ENCODE measurements at places on chromosomes 13 and 19.
A peak's percentile ranks its signal among the peaks of the same experiment; 100 is the strongest.

DNA sequence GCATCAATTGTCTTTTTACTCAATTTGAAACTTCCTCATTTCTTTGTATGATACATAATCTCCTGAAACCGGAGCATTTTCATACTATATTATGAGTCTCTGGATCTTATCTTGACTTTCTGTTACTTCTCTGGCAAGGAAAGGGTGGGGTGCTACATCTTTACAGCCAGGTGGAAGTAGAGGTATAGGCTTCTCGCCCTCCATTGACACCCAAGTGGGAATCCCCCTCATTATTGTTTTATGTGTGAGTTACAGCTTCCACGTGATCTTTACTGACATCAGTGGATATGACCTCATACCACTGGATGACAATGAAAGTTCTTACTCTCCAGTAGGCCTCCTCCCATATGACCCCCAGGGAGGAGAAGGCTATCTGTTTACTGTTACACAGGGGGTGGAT, 262.1 kb upstream of the DACH1 start:
- DNase-seq, result no peak

DNA sequence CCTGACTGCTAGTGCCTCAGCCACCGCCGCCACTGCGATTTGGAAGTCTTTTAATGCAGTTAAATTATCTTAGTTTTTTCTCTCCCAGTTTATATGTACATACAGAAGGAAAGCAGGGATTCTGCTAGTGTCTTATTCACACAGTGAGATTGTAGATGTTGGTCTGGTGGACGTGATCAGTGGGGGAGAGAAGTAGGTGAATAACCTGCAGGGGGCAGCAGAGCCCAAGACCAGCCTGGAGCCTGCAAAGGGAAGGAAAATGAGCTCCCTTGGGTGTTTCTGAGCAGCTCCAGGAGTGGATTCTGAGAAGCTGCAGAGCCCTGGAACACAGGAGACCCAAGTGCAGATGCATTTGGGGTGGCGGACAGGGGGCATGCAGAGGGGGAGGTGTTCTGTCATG, 26.3 kb downstream of the ZNF844 start:
- peak; percentile 48 for DNase-seq

DNA sequence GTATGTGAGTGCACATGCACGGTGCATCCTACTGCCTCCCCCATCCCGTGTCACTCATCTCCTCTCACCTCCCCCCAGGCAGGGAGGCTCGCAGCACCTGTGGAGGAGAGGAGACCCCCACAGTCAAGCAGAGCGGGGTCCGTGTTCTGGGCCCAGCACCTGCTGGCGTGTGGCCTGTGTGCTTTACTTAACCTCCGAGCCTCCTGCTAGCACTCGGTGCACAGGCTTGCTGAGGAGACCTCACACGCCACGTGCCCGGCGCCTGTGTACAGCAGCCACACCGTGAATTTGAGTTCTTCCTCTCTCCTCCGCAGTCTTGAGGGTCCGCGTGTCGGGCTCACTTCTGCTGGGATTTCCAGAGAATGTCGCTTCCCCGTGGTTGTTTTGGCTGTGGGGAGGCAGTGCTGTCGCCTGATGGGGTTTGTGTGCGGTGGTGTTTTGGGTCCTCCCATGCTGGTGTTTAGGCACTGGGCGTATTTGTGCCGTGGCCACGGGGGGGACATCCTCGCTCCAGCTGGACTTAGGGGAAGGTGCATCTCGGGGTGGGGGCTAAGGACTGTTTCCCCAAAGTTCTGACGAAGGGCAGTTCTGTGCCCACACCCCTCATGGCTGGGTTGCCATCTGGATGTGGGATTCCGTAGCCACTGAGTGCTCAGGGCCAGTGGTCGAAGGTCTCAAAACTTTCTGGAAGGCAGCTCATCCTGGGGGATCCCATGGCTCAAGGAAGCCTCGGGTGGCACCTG, 34.8 kb upstream of the TMEM255B start:
- DNase-seq, result no peak

DNA sequence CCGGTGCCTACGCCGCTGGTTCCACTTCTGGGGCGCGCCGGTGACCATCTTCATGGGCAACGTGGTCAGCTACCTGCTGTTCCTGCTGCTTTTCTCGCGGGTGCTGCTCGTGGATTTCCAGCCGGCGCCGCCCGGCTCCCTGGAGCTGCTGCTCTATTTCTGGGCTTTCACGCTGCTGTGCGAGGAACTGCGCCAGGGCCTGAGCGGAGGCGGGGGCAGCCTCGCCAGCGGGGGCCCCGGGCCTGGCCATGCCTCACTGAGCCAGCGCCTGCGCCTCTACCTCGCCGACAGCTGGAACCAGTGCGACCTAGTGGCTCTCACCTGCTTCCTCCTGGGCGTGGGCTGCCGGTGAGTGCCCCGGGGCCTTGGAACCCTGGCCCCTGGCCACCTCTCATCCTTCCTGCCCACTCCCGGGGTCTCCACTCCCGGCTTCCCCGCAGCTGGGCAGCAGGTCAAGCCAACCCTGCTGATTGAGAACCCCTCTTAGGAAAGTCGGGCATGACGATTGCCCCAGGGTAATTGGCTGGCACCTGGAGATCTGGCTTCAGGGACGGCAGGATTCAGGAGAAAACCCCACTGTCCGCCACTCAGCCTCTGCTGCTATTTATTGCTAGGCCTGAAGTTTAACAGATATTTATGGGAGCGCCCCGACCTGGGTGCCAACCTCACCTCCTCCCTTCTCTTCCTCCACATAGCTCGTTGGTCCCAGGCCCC, 39.1 kb downstream of the TRPM4 start:
- no peak for DNase-seq

DNA sequence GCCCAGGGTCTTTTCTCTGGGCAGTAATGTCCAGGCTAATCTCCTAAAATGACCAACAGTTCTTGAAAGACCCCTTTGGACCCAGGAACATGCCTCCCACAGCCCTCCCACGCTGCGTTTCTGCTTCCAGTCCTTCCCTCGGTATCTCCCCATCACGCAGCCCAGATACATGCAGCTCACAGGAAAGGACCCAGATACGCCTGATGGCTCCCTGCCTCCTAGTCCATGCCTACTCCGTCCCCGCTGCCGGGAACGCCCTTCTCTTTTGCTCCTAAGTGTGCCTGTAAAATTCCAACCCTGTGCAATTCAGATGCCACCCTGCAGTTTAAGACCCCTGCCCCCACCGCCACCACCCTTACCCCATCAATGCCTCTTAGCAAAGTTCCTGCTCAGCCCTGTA, 778 bp downstream of the MUC16 start:
- no peak for DNase-seq

- no peak for DNase-seq
Measured at GRCh38 chr19:45568732-45569131, 15.9 kb downstream of the OPA3 start.

DNA sequence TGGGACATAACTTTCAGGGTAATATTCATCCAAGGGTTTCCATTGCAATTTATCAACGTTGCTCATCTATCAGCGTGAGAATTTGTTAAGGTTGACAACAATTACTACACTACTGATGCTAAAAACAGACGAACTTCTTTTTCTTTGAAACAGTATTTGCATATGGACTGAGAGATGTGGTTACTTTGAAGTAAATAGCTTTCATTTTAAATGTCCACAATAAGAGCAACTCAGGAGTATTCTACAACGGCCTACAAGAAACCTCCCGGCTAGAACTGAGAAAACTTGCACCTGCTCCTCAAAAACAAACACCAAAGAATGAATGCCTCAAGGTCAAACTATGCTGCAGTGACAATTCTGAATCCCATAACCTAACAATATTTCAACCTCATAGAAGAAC, 238.4 kb downstream of the IRS2 start:
- DNase-seq, result no peak

GRCh38 chr19:56304243-56304642, 10.4 kb downstream of the ZSCAN5A start:
- DNase-seq, result no peak

DNA sequence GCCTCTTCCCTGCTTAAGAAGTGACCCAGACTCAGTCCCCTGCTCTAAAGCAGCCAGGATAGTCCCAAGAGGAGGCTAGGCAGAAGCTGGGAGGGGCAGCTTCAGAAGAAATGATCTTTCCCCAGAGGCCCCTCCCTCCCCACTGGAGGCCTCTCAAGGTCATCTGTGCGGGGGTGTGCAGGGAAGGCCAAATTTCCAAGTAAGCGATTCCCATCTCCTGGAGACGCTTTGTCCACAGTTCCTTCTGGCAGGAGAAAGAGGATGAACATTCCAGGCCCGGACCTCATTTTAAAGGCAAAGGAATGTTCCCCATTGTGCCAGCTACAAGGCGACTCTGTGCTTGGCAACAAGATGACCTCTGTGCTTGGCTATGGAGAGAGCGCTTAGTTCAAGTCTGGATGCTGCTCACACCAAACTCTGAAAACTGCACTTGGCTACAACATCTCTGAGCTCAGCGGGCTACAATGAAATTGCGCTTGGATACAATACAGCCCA, 23.5 kb downstream of the COL5A3 start:
- DNase-seq, result no peak

GRCh38 chr13:76792731-76793347, 93.4 kb downstream of the KCTD12 start:
- no peak for DNase-seq

DNA sequence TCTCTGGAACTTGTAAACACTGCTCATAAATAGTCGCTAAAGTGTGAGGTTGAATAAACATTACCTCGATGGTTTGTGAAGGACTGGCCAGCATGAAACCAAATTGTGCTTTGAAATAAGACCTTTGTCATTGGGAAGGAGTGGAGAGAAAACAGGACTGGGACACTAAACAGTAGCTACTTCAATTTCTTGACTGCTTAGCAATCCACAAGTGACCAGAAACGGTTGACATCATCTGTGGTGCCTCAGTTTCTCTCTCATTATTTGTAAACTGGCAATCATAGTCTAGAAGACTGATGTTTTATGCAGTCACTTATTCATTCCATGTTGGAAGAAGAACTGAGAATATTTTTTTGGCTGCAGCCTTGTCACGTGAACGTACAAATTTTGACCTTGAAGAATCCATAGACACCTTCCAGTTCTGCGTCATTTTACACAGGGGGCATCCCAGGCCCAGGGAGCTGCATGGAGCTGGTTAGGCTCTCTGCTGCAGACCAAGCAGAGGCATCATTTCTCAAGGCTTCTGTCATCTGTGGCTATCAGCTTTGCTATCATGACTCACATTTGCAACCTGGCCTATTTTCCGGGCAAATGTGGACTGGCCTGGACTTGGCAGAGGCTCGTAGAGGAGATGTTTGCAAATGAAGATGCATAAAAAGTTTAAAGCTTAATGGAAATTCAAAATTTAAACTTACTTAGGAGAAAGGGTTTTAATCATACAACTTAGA, 391.8 kb downstream of the FGF9 start:
- DNase-seq, result no peak

- no peak for DNase-seq
Measured at GRCh38 chr13:73870970-73871935, 263.0 kb downstream of the KLF12 start.

DNA sequence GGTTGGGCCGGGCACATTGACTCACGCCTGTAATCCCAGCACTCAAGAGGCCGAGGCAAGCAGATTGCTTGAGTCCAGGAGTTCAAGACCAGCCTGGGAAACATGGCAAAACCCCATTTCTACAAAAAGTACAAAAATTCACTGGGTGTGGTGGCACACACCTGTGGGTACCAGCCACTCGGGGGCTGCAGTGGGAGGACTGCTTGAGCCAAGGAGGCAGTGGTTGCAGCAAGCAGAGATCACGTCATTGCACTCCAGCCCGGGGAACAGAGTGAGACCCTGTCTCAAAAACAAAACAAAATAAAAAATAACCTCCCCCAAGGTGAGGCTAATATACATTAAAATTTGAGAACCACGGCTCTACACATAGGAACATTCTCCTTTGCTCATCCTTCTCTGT, 24.9 kb downstream of the NLRP13 start:
- DNase-seq, result no peak

DNA sequence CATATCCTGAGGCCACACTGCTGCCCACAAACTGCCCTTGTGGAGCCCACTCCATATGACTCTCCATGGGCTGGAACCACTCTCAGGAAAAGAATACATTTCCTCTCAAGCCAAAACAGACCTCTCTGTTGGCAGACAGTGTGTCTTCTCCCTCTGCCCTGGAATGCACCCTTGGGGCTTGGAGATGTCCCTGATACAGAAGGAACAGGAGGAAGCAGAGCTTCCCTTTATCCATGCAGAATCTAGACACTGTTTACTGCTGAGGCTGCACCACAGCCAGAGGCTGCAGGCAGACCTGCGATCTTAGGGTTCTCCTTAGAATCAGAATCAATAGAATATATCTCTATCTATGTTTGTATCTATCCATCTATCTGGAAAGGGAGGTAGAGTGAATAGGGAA, 26.8 kb upstream of the CYP4F8 start:
- DNase-seq, result no peak

- no peak for DNase-seq
Measured at GRCh38 chr13:31421756-31422155, 222.0 kb downstream of the B3GLCT start.

- no peak for DNase-seq
Measured at GRCh38 chr13:51828730-51829567, 16.0 kb downstream of the TMEM272 start.

- DNase-seq, result no peak
Measured at GRCh38 chr19:29372461-29372860, 153.3 kb upstream of the VSTM2B start.

DNA sequence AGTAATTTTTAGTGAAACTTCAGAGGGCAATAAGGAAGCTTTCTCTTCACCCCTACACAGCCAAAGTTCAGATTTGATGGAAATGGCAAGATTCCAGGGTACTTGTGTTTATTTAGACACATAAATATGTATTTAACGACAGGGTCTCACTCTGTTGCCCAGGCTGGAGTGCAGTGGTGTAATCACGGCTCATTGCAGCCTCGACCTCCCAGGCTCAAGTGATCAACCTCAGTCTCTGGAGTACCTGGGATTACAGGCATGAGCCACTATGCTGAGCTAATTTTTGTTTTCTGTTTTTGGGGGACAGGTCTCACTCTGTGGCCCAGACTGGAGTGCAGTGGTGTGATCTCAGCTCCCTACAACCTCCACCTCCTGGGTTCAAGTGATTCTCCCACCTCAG, 2.0 kb upstream of the SYCE2 start:
- no peak for DNase-seq

DNA sequence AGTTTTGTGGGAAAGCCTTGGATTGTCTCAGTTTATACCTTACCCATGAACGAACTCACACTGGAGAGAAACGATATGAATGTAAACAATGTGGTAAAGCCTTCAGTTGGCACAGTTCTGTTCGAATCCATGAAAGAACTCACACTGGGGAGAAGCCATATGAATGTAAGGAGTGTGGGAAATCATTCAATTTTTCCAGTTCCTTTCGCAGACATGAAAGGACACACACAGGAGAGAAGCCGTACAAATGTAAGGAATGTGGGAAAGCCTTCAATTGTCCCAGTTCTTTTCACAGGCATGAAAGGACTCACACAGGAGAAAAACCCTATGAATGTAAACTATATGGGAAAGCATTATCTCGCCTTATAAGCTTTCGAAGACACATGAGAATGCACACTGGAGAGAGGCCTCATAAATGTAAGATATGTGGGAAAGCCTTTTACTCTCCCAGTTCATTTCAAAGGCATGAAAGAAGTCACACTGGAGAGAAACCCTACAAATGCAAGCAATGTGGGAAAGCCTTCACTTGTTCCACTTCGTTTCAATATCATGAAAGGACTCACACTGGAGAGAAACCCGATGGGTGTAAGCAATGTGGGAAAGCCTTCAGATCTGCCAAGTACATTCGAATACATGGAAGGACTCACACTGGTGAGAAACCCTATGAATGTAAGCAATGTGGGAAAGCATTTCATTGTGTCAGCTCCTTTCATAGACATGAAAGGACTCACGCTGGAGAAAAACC, 7.5 kb upstream of the ZNF440 start:
- DNase-seq, result no peak

All from CD4-positive, alpha-beta T cell treated with Interferon gamma for 1 hour (primary cell).